ENCODE measurements at places on chromosomes 12 and 14.
A peak's percentile ranks its signal among the peaks of the same experiment; 100 is the strongest.

DNA sequence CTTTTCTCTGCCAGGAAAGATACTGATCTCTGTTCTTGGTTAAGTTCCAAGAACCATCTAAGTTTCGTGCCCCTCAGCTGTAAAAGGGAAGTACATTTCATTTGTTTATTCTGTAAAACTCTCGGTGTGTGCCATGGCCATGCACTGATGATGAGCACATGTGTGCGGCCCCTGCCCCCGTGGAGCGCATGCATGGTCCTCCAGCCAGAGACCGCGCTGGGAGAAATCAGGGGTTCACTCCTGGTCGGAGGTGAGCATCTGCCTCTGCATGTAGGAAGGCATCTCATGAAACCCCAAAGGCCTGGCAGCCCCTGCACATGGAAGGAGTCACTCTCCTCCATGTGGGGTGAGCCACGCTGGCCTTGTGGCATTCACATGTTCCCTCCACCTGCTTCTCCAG lies 102.5 kb upstream of the RTL1 start:
- no peak for DNase-seq

DNA sequence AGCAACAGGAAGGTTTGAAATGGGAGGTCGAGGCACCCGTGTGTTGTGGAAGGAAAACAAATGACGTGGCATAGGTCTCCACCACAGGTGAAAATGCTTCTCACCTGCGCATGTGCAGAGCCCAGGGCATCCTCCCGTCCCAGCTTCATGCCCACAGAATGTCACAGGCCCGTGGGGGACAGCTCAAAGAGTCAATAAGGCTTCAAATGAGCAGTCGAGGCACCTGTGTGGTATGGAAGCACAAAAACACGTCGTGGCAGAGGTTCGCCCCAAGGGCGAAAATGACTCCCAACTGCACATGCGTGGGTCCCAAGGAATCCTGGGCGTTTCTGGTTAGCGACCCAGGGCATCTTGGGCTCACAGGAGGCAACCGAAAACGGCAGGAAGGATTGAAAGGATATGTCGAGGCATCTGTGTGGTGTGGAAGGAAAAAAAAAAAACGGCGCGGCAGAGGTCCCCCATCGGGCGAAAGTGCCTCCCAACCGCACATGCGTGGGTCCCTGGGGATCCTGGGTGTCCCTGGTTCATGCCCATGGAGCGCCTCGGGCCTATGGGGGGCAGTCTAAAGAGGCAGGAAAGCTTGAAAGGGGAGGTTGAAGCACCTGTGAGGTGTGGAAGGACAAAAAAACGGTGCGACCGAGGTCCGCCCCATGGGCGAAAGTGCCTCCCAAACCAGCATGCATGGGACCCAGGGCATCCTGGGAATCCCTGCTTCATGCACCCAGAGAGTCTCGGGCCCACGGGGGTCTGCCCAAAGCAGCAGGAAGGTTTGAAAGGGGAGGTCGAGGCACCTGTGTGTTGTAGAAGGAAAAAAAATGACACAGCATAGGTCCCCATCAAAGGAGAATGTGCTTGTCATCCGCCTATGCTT lies 578.5 kb downstream of the ALG10 start:
- no peak for DNase-seq

DNA sequence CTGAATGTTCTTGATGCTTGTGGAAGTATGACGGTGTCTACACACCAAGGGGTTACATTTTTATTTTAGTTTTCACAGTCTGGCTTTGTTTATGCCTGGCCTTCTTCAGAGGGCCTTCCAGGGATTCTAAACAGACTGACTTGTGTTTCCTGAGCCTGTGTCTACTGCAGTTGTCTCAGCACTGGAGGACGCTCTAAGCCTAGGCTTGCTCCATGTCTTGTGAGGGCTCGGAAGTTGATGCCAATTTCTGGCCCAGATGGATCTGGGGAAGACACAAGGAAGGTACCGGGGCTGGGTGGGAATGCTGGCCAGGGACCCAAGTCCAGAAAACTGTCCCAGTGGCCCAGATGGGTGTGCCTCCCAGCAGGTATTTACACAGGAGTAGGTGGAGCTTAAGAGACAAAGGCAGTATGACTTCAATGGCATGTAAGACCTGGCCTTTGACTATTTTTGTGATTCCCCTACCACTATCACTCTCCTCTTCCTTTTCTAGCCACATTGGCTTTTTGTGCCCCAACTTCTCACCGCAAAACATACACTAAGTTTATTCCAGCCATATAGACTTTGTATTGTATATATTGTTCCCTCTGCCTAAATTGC lies 56.9 kb downstream of the GPR137C start:
- no peak for DNase-seq

GRCh38 chr14:24258548-24259265 lies 4.3 kb downstream of the TGM1 start:
- no peak for DNase-seq

DNA sequence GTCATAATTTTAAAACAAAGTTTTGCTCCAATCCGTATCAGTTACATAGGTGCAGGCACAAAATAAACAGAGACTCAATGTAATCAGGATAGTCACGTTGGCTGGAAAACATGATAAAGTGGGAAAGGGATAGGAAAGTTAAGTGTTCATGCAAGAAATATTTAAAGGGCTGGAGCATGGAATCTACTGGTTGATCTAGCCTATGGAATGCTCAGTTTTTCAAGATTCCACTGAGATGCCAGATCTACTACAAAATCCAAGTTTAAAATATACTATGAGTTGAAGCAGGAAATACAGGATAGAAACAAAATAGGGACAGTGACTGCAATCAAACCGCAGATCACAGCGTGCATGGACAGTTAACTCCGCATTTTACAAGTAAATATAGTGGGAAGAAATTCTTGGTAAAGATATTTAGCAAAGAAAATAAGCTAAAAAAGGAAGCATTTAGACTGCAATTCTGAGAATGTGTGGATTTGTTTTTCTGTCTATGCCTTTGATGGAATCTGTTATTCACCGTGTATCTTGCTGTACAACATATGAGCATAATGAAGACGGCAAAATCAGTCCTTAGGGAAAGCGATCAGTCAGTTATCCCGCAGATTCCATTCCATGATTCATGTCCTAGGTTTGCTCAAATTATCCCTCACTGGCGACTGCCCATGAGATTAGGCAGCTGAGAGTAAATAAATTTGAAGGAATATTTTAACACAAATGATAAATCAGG lies 1044.3 kb downstream of the FLRT2 start:
- peak; percentile 90 for DNase-seq

DNA sequence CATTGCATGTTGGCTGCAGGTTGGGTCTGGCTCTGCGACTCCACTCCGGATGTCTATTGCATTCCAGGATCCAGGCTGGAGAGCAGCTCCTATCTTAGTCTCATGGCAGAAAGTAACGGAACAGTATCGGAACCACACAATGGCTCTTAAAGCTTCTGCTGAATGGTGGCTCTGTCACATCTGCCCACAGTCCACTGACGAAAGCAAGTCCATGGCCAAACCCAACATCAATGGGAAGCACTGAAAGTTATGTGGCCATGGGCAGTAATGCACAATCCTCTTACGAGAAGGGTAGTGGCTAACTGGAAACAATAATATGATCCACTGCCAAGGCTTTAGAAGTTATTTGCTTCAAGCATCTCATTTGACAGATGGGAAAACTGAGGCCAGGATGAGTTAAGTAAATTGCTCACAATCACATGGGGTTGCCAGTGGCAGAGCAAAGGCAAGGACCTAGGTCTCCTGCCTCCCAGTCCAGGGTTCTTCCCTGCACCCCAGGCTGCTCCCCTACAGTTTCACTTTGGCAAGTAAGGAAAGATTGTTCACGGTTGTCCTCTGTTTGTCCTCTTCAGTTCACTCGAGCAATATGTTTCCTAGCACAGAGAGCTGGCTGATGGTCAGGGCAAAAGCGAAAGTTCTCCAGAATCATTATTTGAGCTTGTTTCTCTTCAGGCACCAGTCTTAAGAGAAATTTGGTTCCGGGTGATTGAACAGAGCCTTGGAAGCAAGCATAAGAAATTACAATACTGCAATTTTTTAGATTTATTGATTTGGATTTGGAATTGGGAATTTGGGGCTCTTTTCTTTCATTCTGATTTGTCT lies 54.2 kb downstream of the CKAP4 start:
- DNase-seq: no peak

DNA sequence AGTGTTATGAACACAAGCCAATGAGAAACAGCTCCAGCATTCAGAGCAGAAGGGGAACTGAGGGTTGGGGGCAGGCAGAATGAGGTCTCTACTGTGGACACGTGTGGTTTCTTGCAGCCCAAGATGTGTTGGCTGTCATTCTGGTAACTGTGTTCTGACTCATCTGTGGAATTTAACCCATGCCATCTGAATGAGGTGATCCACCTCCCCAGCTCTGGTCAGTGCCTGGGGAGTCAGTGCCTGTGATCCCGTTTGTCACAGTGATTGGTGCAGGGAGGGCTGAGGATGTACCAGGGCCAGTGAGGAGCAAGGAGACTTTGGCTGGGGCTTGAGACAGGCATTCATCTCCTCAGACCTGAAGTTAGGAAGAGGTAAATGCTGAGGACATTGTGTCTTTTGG lies 216.8 kb downstream of the MSRB3 start:
- peak; percentile 94 for DNase-seq

Data from fibroblast of skin of back (primary cell).